Activated CD4-positive, alpha-beta T cell treated with anti-CD3 and anti-CD28 coated beads, Interleukin-2, Interleukin-6, amounts not matched to agents 100 ng/mL and 50 ng/mL, durations not matched to agents 16 hours and 8 hours (primary cell): ENCODE measurements at places on chromosomes 5 and 9.

DNA sequence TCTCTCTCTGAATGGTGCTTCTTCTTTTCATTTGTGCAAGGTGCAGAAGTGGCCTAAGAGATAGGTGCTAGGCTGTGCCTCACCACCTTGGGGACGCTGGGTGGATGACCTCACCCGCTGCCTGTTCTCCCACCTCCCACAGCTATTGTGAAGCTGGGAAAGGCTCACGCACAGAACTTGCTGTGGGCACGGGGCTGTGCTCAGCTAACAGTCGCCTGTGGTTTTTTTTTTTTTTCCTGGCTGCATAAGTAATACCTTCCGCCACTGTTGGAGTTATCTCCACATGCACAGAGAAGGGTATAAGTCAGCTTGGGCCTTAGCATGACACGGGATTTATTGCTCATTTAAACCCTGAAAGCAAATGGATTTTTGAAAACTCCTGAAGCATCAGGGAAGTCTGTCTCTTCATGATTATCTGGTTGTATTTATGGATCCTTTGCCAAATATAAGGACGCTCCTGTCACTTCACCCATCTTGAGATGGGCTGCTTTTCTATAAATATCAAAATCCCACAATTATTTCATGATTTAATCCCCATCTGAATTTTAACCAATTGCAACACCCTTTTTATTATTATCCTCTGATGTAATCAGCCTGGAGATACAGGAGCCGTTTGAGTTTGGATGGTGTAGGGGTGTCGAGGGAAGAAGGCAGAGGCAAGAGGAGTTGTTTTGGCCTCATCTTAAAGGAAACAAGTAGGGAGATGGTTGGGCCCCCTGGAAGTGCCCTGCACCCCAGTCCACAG is 9.0 kb downstream of the DBH start:
- no peak for DNase-seq

DNA sequence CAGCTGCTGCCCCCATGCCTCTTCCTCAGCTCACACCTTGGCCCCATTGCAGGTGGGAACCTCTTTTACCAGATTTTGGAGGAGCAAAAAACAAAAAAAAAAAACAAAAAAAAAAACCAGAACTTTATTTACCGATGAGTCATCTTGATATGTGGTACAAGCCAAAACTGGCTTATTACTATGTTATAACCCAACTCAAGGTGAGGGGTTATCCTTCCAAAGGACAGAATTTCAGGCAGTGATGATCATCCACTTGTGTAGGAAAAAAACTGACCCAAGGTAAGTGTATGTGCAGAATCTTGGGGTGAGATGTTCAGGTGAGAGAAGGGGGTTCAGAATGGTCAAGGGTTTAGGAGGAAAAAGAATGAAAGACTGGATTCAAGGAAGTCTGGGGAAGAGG is 142.6 kb upstream of the FST start:
- no peak for DNase-seq

GRCh38 chr5:65854925-65855324 is 71.5 kb upstream of the ERBIN start:
- no peak for DNase-seq

- DNase-seq: no peak
Observed at GRCh38 chr5:160743027-160743426, 109.0 kb downstream of the ATP10B start.

- no peak for DNase-seq
Observed at GRCh38 chr5:178078197-178079010, 34.9 kb upstream of the N4BP3 start.

DNA sequence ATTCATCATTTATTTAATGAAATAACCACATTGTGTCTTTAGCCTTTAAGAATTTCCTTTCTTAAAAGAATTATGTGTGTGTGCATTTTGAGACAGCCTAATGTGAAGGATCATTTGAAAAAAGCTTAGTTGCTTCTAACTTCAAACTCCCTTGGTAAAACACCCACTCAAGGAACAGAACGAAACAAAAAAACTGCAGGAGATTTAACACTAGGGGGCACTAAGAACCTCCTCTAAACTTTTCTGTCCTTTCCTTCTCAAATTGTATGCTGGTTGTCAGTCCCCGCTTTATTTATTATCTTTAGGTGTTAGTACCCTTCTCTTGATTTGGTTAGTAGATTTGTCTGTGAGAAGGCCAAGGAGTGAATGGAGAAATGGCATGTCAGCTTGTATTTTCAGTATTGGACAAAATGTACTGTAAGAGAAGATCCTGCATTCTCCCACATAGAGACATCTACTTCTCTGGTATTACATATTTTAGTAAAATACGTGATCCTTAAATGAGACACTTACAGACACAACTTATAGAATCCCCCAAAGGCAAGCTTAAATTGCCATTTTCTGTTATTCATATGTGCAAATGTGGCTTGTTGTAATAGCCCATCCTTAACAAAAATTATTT is 229.7 kb downstream of the MRPS30 start:
- DNase-seq: peak; percentile 10

DNA sequence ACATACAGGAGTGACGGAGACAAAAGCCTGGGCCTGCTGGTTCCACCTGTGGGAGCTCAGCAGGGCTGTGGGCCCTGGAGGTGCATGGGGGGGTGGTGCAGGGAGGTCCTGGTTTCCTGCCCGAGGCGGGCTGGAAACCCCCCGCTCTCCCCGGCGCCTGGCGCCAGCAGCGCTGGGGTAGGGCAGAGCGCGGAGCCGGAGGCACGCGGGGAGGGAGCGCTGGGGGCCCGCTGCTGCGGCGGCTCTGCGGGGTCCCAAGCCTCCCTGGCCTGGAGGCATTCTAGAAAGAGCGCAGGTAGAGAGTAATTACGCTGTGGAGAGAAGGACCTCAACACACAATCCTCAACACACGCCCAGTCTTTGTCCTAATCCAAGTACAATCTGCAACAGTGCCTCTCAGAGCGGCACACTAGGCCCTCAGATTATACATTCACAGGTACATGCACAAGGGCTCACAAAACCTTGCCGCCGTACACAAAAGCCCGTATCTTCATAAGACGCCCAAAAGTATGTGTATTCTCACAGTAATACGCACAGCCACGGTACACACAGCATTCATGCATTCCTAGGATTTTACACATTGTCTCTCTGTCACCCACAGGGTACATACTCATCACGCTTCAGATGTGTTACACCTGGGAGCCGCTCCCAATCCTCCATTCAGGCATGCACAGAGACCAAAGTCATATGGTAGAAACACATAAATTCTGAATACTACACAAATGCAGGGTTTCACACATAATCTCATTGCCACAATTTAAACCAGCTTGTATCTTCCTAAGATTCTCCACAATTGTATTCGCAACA is 2.1 kb upstream of the HAND1 start:
- DNase-seq: no peak

DNA sequence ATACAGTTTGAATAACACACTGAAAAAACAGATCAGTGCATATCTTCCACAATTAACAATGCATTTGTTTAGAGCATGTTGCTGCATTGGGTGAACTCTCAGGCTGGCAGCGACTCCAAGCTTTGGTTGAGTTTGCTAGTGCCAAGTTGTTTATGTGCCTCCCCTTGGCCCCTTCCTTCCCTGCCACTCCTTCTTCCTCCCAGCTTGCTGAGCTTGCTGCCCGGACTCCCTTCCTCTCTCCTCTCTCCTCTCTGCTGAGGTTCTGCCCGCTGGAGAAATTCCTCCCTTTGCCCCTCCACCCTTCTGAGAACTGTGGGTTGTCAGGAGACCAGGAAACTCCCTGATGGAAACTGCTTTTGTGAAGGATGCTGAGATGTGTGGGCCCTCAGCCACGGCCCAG is 247.3 kb downstream of the PDZD2 start:
- no peak for DNase-seq

GRCh38 chr9:112127281-112127680 is 47.8 kb downstream of the SUSD1 start:
- DNase-seq: no peak

GRCh38 chr9:124429530-124429867 is 14.3 kb upstream of the PSMB7 start:
- no peak for DNase-seq

DNA sequence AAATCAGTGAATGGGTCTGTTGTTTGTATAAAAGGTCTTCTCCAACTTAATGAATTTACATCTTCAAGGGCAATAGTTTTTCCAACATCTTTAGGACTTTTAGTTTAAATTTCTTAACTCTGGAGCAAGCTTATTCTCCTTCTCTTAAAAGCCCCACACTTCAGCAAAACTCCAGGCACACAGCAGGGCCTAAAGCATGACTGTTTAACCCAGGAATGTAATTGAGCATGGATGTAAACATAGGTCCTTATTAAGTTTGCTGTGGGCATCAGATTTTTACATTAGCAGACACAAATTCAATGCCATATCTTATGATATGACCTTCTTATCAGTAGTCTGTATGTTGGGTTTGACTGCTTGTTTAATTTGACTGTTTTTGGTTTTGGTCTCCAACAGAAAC is 78.9 kb downstream of the ABCA1 start:
- DNase-seq: no peak

DNA sequence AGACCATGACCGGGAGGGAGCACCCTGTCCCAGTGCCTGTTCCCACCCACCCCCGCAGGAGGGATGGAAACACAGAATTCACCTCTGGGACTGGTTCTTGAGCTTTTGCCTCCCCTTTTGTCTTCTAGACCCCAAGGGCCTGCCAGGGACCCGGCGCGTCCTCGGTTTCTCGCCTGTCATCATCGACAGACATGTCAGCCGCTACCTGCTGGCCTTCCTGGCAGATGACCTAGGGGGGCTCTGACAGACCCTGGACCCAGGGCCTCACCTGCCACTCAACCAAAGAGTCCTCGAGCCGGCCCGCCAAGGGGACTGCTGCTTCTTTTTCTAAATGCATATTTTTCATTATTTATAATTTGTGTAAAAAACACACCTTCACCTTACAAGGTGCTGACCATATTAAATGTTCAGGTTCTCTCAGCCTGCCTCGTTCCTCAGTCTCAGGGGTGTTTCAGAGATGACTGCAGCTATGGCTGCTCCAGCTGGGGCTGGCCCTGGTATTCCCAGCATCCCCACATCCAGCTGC is 16.9 kb downstream of the CARD19 start:
- no peak for DNase-seq

DNA sequence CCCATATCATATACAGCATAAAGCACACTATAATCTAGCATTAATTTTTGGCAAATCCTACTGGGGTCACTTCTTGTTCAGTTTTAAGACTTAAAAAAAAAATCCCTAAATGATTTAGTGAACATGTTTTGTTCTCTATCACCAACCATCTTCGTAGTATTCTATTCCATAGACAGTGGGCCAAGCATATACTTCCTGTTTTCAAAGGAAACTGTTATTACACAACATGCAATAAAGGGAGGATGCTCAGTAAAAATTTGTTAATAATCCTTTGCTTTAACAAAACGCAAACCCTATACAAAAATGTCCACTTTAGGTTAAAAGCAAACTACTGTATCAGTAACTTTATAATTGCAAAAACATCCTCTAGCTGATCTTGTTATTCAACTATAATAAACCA is 13.0 kb downstream of the CCNH start:
- no peak for DNase-seq

GRCh38 chr5:59245198-59245597 is 648.3 kb downstream of the PDE4D start:
- DNase-seq: no peak

DNA sequence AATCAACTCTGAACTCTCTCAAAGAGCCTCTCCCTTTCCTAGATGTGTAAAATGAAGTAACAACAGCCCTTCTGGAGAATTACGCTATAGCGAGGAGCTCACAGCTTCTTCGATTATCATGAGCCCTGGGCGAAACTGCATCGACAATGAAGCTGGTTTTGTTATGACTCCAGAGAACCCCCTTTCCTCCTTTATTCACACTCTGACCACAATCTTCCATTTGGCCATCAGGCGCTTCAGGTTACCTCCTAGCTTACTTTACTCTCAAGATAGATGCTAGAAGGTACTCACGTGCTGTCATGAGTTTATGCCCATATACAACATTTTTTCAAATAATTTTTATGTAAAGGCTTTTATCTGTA is 362.7 kb upstream of the RFX3 start:
- peak; percentile 81 for DNase-seq

- DNase-seq: no peak
Observed at GRCh38 chr9:99778836-99779235, 42.8 kb upstream of the NR4A3 start.

DNA sequence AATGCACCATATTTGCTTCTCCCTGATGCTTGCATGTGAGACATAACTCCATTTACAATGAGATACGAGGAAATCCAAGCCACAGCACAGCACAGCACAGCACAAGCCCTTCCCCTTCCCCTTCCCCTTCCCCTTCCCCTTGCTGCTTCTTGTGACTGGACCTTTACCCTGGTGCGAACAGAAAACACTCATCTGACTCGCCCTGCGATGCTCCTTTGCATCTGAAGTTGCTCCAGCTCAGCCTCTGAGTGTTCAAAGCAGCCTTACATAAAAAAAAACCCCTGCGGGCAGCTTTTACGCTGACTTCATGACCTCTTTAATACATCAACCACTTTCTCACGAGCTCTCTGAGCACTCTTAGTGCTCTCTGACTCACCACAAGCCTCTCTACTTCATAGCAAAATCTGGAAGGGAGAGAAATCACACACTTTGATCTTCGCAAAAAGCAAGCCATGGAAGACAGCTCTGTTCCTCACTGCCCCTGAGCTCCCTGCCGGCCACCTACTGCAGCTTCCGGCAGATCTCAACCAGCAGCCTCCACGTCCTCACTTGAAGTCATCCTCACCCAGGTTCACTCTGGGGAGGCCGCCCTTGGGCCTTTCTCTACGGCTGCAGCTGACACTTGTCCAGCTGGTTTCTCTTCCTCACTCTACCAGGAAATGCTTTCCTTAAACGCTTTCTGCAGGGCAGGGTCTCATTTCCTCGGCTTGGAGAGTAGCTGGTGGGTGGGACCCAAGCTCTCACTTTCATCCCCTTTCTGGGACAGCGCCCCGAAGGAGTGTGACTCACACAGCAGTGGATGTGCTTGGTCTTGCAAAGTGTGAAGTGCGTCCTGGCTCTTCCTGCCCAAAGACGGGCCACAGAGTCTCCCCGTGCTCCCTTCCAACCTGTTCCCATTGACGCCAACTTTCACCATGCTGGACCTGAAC is 5.3 kb downstream of the SLC34A1 start:
- peak; percentile 74 for DNase-seq

DNA sequence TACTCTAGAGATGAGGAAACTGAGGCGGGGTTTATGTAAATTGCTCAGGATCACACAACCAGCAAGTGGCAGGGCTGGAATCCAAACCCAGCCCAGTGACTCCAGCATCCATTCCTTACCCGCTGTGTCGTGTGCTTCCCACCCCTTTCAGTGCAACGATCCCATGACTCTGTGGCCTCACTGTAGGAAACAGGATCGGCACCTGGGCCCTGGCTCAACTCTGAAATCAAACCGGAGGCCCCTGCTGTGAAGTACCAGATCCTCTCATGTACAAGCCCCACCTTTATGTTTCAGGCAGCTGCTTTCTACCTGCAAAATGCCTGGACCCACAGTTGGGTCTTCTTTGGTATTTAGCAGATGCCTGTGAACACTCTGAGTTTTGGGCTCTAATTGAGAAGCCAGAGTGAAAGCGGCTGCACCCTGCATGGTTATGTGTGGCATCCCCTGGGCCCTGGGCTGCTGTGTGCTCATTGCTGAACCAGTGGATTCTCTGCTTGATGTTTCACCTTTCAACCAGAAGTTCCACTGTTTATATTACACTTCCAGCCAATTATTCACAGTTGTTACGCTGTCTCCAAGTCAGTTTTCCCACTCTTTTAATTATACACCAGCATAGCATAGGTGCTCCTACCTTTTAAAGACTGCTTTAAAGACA is 36.7 kb downstream of the ABLIM3 start:
- no peak for DNase-seq
